Right ventricle myocardium inferior (tissue), 1 donor: ENCODE measurements at places on chromosomes 5 and 9. TPM values are rescaled to one million over a fixed set of nuclear protein-coding genes. Genes with fewer than 3 reads are reported as not detected.

KIF4B gene
- total RNA-seq = not detected

ANKRD34B gene
- not detected for total RNA-seq

NMUR2 gene
- 0.14 TPM for total RNA-seq

SLC31A1 gene
- total RNA-seq = 12.0 TPM

DIPK1B gene
- 16.4 TPM for total RNA-seq

SLC31A2 gene
- total RNA-seq = 14.6 TPM

DNA sequence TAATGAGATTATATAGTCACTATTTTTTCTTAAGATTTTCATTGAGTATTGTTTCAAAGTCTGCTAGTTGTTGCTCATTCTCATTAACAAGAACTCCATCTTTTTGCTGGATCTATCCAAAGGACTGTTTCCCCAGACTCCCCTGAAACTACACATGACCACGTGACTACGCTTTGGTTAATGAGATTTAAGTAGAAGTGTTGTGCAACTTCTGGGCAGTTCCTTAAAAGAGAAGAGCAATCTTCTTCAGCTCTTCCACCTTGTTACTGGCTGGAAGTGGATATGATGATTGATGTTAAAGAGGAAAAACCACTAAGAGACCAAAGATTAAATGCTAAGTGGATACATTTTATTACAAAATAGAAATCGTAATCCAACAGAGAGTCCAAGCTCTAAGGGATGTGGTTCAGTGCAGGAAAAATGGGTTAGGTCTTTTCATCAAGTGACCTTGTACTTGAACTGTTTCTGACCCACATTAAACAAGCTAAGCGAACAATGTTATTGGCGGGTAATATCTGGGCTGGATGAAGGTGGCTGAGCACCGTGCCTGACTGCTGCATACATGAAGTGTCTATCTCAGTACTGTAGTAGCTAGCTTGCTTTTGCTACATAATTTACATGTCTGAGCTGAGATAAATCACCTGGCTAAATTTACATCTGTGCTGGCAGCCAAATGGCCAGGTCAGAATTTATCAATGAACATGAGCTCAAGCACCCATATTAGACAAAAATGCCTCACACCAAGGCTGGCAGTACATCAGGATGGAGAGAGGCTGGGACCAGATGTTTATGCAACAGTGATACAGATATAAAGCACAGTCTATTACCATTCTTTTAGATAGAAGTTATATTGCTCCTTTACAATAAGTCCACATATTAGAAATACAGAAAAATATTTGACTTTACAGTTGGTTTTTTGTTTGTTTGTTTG lies 7.5 kb upstream of the CTNNAL1 start:
- DNase-seq = no peak

- DNase-seq = no peak
Measured at GRCh38 chr5:166581826-166582225, 1709.6 kb upstream of the WWC1 start.

DNA sequence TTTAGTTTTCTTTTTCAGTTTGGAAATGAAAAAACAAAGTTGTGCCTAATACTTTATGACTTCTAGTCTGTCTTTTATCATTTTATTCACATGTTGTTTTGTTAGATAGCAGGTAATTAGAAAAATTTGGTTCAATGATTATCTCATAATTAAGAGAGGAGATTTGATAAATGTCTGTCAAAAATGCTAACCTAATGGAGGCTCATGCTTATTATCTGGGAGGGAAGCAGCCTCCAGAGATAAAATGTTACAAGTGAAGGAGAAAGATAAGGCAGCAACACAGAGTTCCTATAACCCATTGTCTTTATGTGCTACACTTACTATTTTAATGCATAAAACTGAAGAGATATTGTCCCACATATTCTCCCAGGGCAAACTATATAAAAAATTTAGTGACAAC lies 53.5 kb downstream of the SLC27A6 start:
- no peak for DNase-seq

- DNase-seq = no peak
Measured at GRCh38 chr5:113373426-113373825, 61.4 kb downstream of the TSSK1B start.

- DNase-seq = peak; percentile 51
Measured at GRCh38 chr9:133493428-133493827, 14.5 kb upstream of the SLC2A6 start.

GRCh38 chr5:159331093-159331973 lies 1.0 kb upstream of the IL12B start:
- peak; percentile 85 for DNase-seq

DNA sequence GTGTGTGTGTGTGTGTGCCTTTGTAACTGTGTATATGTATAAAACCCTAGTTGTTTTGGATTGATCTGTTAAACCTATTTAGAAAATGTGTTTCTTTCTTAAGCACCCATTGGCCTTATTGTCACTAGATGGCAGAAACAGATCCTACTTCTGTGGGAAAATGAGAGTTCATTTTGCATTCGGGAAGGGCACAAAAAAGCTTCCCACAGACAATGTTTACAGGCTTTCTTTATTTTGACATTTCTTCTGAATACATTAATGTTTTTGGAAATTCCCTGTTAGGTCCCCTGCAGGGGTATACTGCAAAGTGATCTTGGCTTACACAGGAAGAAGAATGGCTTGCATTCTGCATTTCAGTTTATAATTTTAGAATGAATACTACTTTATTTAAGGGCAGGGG lies 481.8 kb upstream of the ARRDC3 start:
- no peak for DNase-seq

GRCh38 chr5:170266570-170267381 lies 30.8 kb downstream of the LCP2 start:
- DNase-seq = no peak

DNA sequence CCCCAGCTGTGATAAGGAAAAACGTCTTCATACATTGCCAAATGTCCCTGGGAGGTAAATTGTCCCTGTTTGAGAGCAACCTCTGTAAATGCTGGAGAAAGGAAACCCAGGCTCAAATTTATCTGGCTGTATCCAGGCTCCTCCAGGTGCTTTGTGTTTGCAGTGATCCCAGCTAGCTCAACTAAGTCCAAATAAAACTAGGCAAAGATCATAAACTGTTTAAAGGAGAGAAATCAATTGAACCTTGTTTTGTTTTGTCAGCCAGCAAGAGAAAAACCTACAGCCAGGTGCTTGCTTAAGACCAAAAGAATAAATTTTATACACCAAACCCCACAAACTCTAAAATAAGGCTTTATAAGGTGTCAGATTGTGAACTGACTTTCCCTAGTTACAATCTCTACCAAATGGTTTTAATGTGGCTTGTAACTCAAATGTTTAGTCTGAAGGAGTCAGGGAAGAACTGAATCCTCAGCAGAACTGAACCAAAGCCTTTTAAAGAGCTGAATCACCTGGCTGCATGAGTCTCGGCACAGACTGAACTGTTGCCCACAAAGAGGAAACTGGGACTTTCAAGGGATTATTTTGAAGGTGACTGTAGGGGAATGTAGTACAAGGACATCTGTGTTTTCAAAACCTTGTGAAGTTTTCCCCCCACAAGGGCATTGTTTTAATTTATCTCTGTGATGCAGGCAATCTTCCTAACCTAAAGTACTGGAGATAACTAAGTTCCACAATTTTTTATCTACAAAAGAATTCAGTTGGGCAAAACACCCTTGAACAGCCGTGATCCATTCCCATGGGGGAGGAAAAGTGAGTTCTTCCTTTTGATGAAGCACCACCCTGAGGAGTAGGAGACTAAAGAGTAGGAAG lies 201.7 kb upstream of the TARS1 start:
- no peak for DNase-seq

GRCh38 chr5:147567917-147568598 lies 58.2 kb upstream of the DPYSL3 start:
- DNase-seq = no peak

DNA sequence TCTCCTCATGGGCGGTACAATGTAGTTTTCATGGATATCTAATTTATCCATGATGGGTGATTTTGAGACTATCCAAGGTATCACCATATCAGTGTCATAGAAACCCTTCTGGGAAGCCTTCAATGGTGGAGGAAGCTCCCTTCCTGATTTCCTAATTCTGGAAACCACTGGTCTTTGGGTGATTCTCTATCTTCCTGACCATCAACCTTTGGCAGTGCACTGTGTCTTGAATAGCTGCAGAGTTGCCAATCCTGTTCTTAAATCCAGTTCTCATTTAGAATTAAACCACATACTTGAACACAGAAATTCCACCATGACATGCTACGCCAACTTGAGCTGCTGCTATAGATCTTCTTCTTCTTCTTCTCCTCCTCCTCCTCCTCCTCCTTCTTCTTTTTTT lies 161.7 kb upstream of the KLF9 start:
- DNase-seq = no peak

- no peak for DNase-seq
Measured at GRCh38 chr5:95114305-95114704, 170.6 kb downstream of the MCTP1 start.
